ENCODE measurements at places on chromosomes 2 and 18. TPM values are rescaled to one million over a fixed set of nuclear protein-coding genes. Genes with fewer than 3 reads are reported as not detected.
A peak's percentile ranks its signal among the peaks of the same experiment; 100 is the strongest.

Gene DSG1
- total RNA-seq = not detected

DNA sequence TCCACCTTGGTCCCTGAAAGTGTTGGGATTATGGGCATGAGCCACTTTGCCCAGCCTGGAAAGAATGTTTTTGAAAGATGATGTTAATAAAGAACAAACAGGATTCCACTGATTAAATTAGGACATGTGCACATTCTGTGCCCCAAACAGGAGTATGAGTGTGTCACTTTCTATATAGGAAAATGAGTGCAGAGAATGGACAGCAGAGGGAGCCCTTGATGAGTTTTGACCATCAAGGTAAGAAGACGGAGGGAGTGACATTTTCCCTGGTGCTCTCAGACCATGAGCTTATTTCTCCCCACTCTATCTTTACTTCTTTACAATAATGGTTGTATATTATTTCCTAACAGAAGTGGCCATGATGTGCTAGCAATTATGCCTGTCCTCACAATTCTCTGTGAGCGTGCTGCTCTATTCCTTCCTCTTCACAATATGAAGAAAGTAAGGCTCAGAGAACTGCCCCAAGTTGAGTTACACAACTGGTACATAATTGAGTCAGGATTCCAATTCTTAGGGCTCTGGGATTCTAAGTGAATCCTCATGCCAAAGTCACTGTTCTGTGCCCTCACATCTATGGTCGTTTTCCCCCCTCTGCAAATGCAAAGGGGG is 20.6 kb downstream of the RPL37A start:
- DNase-seq = peak; percentile 80

DNA sequence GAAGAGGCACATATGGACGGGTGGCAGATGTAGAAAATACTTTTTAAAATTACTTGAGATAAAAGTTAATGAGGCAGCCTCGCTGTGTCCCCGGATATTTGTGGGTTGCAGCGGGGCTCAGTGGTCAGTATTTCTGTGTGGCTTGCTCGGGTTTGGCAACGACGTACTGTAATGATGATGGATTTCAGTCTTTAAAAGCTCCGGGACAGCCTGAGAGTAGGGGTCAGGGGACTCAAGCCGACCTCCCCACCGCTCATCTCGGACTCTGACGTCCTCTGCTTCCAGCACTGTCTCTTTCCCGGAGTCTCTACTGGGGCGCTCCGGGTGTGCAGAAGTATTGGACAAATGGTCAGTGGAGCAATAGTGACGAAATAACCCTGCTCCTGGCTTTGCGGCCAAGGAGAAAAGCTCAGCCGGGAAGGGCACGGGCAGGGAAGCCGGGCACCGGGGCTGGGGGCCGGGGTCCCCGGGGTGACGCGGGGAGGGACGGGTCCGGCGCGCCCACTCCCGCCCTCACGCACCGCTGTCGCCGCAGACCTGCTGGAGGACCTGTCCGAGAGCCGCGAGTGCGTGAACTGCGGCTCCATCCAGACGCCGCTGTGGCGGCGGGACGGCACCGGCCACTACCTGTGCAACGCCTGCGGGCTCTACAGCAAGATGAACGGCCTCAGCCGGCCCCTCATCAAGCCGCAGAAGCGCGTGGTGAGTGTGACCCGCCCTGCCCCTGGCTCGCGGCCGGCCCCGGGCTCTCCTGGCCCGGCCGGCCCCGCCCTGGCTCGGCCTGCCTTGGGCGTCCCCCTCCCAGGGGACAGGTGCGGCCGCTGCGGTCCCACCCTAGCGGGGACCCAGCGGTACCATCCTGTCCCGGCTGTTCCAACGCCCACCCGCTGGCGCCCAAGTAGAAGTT is 7.3 kb downstream of the GATA6 start:
- DNase-seq = no peak

- no peak for DNase-seq
These were observed 305.7 kb upstream of the MYT1L start for GRCh38 chr2:2636813-2637212.

GRCh38 chr18:54392543-54393023 is 34.9 kb downstream of the C18orf54 start:
- DNase-seq = peak; percentile 77

GRCh38 chr2:85215448-85216401 is 82.5 kb downstream of the TCF7L1 start:
- DNase-seq = peak; percentile 69

- no peak for DNase-seq
These were observed 75.1 kb downstream of the POLE4 start for GRCh38 chr2:75033516-75033915.

DNA sequence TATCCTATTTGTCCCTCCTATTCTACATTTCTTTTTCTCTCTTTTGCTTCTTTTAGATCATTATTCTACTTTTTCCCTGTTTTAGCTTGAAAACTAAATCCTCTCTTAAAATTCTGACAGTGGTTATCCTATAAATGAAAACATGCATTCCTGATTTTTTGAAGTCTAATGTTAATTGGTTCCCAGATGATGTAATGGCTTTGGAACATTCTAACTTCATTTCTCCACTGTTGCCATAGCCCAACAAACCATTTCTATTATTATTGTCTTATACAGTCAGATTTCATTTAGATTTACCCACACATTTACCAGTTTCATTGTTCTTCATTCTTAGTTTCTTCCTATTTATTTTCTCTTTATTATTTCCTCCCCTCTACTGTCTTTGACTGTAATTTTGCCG is 36.5 kb downstream of the SIGLEC15 start:
- no peak for DNase-seq

- DNase-seq = no peak
These were observed 245.4 kb upstream of the MEIS1 start for GRCh38 chr2:66189553-66189952.

DNA sequence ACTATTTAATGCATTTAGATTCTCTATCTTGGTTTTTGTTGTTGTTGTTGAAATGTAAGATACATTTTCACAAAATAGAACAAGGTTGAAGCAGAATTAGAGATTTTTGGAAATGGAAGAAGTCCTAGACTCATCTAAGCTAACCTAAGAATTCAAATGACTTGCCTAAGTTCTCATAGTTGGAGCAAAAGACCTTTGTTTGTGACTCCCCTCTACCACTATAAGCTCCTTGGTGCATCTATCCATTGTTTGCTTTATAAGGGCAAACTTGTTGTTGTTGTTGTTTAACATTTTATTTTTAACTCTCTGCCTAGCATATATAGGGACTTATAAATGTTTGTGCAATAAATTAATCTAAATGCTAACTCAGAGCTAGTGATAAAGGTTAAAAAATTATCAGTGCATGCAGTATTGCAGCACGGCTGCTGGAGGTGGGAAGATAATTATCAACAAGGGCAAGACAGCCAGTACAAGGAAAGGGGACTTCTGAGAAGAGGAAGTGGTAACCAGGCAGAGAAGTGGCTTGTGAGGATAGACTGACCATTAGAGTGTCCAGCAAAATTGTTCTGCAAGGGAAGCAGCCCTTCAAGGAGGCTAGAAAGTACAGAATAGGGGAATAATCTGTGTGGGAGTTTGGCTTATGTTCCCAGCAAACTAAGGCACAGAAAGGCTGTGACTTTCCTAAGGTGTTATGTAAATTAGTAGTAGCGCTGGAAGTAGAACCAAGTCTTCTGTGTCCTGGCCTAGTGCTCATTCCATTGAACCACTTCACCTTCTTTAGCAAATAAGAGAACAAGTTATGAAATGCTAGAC is 38.1 kb upstream of the ACYP2 start:
- DNase-seq = no peak

GRCh38 chr2:197216361-197216979 is 94.1 kb downstream of the ANKRD44 start:
- no peak for DNase-seq

Gene LYPD6B
- 0.94 TPM for total RNA-seq

GRCh38 chr2:98348066-98348561 is 1.9 kb downstream of the CNGA3 start:
- no peak for DNase-seq
